Left lung (tissue), 14 donors: ENCODE measurements at places on chromosomes 3 and 15.

DNA sequence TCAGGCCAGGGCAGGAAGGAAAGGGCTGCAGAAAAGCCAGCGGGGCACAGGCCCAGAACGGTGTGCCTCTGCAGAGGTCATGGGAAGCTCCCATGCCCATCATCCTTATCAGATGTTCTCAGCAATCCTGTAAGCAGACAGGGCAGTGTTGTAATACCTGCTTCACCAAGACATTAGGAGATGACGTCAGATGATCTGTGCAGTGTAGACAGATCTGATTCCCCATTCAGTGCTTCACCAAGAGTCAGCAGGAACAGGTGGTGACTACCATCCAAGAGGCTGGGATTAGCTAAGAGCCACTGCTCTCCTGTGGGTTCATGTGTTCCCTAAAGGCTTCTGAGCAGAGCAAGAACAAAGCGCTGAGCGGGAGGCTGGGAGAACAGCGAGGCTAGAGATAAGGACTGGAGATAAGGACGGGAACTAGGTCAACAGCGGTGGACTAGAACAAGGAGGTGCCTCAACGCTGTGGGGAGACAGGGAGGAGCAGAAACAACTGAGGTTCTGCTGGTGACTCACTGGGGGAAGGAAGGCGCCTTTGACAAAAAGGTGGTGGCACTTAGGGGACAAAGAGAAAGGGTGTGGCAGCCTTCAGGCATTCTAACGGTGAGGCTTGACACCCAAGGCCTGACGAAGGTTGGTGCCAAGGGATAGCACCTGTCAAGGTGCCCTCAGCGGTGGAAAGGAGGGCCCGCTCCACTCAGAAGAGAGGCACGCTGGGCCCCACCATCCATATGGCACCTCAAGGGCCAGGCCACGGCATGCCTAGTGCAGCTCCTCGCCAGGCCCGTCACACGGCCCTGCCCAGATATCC lies 28.4 kb downstream of the CCDC12 start:
- no peak overlapping the region for H3K4me3 ChIP-seq
- peak overlapping the region; percentile 81 for H3K27ac ChIP-seq
- H3K27me3 ChIP-seq = no peaks in the 10 kb centered on the region

GRCh38 chr3:9914559-9915253 lies 2.2 kb upstream of the IL17RC start:
- peaks cover 56% of the 10 kb centered on the region for H3K4me1 ChIP-seq
- H3K36me3 ChIP-seq = no peaks in the 10 kb centered on the region
- H3K27ac ChIP-seq = peak overlapping the region; percentile 88
- H3K4me3 ChIP-seq = peak overlapping the region; percentile 57
- no peaks in the 10 kb centered on the region for H3K27me3 ChIP-seq

- DNase-seq = no peak
- no peaks in the 10 kb centered on the region for H3K27me3 ChIP-seq
- no peak overlapping the region for H3K4me3 ChIP-seq
- no peak overlapping the region for H3K27ac ChIP-seq
- no peaks in the 10 kb centered on the region for H3K4me1 ChIP-seq
Measured at GRCh38 chr3:159257954-159258353, 456.1 kb downstream of the MFSD1 start.

GRCh38 chr3:63351159-63352007 lies 73.3 kb downstream of the SYNPR start:
- no peak for DNase-seq
- no peaks in the 10 kb centered on the region for H3K4me1 ChIP-seq
- no peak overlapping the region for H3K4me3 ChIP-seq
- H3K27me3 ChIP-seq = peaks cover 10% of the 10 kb centered on the region

- no peak overlapping the region for H3K27ac ChIP-seq
- peaks cover 6% of the 10 kb centered on the region for H3K4me1 ChIP-seq
- no peak overlapping the region for H3K4me3 ChIP-seq
Measured at GRCh38 chr3:23301819-23302218, 98.7 kb downstream of the UBE2E2 start.
